Cardiac fibroblast (primary cell): ENCODE measurements at places on chromosomes 16 and 17.

GRCh38 chr16:2968738-2969544, at the start of gene PAQR4:
PAQR4 (plus strand) TSS chr16:2969348; CDS start chr16:2969675, 327 bp downstream.
- peak; percentile 83 for DNase-seq

DNA sequence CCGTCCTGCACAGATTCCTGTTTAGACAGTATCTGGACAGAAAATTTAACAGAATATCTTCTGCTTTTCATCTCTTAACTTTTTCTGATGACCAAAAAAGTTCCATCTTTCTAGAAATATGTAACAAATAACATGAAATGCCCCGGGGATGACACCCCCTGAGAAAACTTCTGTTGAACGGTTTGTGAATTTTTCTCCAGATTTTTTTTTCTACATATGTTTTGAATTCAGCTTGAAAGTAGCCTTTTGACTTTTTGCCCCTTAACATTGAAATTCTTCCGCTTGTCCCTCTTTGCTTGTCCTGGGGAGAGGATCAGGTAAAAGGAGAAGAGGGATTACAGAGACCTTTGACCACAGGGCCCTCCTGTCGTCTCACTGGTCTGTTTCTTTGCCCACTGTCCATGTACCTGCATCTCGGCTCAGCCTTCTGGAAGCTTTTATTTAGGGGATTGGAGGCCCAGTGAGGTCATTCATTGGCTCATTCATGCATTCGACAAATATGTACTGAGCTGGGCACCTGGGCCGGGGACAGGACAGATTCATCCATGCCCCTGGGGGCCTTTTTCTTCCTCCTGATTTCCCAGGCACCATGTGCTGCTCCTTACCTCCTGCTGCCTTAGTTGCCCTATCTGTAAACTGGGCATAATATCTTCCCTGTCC, 19.6 kb upstream of the CPNE2 start:
- DNase-seq, result no peak

DNA sequence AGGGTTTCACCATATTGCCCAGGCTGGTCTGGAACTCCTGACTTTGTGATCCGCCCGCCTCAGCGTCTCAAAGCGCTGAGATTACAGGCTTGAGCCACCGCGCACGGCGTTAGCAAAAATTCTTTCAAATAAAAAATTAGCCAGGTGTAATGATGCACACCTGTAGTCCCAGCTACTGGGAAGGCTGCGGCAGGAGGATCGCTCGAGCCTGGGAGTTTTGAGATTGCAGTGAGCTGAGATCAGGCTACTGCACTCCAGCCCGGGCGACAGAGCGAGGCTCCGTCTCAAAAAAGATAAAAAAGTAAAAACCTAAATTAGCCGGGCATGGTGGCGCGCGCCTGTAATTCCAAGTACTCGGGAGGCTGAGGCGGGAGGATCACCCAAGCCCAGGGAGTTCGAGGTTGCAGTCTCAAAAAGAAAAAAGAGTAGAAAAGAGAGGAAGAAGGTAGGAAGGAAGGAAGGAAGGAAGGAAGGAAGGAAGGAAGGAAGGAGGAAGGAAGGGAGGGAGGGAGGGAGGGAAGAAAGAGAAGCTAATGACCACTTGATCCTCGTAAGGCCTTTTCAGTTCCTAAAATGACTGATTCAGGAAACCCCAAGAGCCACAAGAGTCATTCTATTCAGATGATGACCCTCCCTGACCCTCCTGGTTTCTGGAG, 59.2 kb downstream of the SRL start:
- DNase-seq, result no peak

- DNase-seq, result peak; percentile 39
These were observed 1.2 kb downstream of the JPT1 start for GRCh38 chr17:75152922-75153779.

DNA sequence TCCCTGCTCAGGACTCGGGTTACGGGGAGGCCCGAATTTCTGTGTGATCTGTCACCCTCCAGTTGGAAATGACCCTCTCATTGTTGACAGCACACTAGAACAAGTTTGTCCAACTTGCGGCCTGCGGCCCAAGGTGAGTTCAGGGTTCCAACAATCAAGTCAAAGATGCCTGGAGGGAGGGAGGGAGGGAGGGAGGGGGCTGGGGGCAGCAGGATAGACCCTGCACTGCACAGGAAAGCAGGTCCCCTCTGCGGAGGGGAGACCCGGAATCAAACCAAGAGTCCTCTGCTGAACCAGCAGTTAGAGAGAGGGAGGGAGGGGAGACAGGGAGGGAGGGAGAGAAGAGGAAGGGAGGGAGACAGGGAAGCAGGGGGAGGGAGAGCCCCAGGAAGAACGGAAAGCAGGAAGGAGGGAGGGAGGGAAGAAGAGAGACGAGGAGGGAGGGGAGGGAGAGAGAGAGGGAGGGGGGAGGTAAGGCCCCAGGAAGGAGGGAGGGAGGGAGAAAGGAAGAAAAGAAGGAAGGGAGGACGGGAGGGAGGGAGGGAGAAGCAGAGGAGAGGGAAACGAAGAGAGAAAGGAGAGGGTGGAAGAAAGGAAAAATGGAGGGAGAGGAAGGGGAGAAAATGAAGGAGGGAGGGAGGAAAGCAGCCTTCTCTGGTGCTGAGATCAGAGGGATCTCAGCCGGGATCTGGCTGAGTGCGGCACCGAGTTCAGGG, 96.7 kb upstream of the CDH5 start:
- DNase-seq, result peak; percentile 54

- DNase-seq, result no peak
These were observed 34.8 kb upstream of the MTSS2 start for GRCh38 chr16:70720425-70721201.

- DNase-seq, result no peak
These were observed 11.2 kb upstream of the ANKRD40CL start for GRCh38 chr17:50778471-50778870.

GRCh38 chr17:74916851-74917199, 6.2 kb downstream of the USH1G start:
- DNase-seq, result no peak

GRCh38 chr17:8021565-8022359, 17.1 kb upstream of the ALOX15B start:
- no peak for DNase-seq

DNA sequence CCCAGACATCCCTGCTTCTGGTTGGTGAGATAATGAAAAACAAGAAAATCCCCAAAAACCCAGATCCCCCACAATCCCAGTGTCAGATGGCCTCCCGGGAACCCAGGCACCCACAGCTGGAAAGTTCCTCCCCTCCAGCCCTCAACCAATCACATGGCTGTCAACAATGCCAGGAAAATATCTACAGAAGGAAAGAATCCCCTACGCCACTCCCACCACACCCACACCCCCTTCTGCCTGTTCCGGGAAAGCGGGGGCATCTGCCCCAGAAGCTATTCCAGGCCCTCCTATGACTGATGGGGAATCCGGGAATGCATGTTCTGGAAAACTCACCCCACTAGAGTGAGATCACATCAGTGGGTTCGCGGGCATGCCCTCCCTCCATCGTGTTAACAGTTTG, 1.8 kb downstream of the TMEM95 start:
- no peak for DNase-seq

DNA sequence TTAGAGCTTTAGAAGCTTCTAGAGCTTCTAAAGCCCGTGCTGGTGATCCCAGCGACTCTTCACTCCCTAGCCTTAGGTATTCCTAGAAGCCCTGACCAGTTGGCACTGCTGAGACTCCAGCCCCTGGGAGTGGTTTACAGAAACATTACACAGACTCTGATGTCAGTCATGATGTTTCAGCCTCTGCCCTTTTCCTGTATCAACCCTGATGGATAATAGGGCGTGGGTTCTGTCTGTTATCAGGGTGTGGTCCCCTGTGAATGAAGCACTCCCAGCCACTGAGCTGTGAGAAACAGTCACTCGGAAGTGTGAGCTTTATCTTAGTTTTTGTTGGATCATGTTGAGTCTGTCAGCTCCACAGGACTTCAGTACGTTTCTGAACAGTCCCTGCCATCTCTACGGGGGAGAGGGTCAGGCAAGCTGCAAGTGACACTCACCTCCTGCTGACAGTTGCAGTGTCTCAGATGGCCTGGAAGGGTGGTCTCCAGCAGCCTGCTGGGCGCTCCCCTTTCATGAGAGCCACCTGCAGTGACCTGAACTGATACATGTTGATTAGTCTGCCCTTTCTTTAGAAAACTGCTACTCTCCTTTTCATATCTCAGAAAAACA, 12.8 kb downstream of the GOSR2 start:
- DNase-seq, result peak; percentile 51

GRCh38 chr16:57637020-57637419, 8.6 kb downstream of the ADGRG1 start:
- peak; percentile 48 for DNase-seq

- DNase-seq, result no peak
These were observed 172.0 kb upstream of the RPL38 start for GRCh38 chr17:74031316-74032090.

DNA sequence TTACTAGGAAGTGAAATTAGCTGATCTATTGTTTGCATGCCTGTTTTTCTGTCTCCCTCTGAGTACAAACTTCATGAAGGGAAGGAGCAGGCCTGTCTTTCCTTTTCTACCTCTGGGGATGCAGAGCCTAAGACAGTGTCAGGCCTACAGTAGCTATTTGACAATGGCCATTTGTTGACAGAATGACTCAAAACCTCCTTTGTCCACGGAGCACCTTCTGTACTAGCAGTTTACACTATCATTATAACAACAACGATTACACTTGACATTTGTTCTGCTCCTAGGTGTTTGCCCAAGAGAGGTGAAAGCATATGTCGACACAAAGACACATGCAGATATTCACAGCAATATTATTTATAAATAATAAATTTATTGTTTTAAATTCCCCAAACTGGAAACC, 132.3 kb upstream of the IRX3 start:
- DNase-seq, result no peak

DNA sequence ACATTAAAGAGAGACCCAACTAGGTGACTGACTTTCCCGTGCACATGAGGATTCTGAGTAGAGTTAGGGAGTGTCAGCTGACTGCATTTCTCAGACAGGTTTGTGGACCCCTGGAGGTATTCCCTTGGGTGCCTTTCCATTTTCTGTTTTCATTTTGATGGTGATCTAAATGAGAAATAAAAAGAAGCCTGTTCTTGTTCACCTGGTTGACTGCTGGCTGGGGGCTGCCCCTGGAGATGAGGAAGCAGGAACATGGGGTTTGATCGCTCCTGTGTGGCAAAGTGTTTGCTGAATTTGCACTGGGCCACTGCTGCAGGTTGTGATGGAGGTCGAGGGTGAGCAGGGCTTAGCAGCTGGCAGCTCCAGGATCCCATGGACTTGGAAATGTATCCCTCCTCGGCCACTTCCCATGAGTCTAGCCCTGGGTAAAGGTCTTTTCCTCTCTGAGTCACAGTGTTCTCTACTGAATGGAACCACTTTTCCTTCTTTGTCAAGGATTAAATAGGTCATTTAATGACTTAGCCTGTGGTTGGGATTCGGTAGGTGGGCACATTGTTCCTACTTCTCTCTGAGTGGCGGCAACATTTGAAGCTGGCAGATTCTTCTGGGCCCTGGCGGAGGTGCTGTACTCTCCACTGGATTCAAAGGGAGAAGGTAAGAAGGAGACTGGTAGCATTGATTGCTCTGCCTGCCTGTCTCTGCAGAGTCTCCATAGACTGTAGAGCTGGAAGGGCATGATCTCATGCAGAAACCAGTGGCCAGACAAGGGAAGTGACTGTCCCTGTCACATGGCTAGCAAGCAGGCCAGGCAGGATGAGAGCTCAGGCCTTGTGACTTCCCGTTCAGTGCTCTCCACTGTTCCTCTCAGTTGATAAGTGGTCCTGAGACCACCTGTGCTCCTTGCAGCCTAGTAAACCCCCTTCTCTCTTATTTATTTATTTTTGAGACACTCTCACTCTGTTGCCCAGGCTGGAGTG, 17.9 kb downstream of the SNX29 start:
- no peak for DNase-seq

DNA sequence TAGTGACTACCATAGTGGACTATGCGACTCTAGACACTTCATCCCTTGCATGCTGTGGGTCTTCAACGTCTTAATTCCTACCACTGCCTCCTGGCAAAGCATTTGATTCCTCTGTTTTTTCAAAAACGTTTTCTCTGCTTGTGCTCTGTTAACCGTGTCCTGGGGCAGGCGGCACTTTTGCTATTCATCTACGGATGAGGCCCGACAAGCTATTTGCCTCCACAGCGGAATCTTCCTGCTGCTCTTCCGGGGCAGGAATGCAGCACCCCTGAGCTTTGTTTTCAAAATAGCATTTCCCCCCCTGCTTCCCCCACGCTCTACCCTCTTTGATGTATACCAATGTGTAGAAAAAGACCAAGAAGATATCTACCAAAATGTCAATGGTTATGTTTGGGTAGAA, 39.8 kb upstream of the METTL16 start:
- no peak for DNase-seq

DNA sequence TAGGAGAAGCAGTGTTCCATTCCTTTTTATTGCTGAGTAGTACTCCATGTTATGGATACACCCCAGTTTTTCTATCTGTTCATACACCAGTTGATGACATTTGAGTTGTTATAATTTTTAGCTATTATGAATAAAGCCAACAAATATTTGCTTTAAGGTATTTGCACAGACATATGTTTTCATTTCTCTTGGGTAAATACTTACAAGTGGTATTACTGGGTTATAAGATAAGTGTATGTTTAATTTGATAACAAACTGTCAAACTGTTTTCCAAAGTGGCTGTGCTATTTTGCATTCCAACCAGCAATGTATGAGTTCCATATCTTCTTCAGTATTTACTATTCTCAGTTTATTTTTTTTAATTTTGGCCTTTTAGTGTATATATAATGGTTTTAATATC, 27.7 kb upstream of the GFOD2 start:
- DNase-seq, result no peak

GRCh38 chr16:49929626-49930025, 73.7 kb upstream of the ZNF423 start:
- DNase-seq, result no peak

GRCh38 chr16:75062135-75062975, 54.2 kb downstream of the LDHD start:
- peak; percentile 75 for DNase-seq

GRCh38 chr17:55448681-55449080, 27.0 kb upstream of the MMD start:
- DNase-seq, result peak; percentile 31

GRCh38 chr17:56739376-56739775, 94.3 kb downstream of the C17orf67 start:
- peak; percentile 19 for DNase-seq

DNA sequence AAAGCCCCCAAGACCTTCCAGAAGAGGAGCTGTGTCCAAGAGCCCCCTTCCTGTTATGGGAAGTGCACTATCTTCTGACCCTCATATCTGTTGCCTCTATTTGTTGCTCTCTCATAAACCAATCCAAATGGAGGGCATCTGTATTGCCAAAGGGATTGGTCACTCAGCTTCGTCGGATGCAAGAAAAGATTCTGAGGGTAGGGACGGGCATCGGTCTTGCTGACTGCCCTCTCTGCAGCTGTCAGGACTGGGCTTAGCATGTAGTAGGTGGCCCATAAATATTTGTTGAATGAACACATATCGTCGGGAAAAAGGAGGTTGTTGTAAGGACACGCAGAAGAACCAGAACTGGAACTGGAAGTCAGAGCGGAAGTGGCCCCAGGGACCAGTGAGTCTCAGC, 44.1 kb downstream of the CCDC42 start:
- no peak for DNase-seq

GRCh38 chr16:77868478-77868877, 80.1 kb downstream of the VAT1L start:
- DNase-seq, result no peak

DNA sequence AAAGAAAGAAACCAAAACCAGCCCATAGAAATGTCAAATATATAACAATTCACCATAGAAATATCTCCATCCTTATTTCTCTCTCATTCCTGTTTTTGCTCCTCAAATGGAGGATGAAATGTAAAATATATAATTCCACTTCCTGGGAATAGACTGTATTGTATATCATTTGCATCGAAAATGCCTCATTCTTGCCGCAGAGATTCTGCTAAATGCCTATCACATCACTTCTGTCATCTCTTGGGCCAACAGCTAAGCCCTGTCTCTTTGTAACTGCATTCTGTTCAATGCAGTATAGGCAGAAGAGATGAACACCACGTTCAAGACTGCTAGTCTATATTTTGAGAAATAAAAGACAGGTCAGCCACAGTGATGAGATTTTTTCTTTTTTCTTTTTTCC, 956.3 kb upstream of the SOX9 start:
- no peak for DNase-seq
